Activated T-helper 1 cell treated with Interleukin-2 at 50 U/mL for 16 hours (primary cell): ENCODE measurements at places on chromosomes 4 and X.

GRCh38 chrX:19137067-19137466, 14.8 kb upstream of the ADGRG2 start:
- no peak for DNase-seq

DNA sequence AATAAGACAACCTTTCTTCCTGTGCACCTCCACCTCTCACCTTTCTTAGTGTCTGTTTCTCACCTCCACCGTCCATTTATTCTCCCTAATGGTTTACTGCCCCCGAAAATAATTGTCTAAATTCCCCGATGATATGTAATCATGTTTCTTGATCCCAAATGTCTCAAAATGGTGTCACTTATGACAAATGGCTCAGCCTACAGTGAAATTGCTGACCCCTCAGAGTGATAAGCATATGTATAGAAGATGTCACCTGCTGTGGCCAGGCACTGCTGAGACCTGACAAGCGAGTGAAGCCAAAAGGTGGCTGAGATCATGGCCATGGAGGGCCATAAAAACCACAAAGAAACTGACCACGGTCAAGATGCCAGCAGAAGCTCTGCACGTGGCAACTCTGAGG, 35.7 kb downstream of the MSL3 start:
- no peak for DNase-seq

GRCh38 chr4:107815158-107815557, 9.6 kb upstream of the SGMS2 start:
- no peak for DNase-seq

- no peak for DNase-seq
These were observed 21.5 kb upstream of the NPY2R start for GRCh38 chr4:155186972-155187371.

- DNase-seq, result no peak
These were observed 541 bp upstream of the FIP1L1 start for GRCh38 chr4:53376900-53377299.

- DNase-seq, result no peak
These were observed 19.3 kb upstream of the MSMO1 start for GRCh38 chr4:165308166-165308565.

DNA sequence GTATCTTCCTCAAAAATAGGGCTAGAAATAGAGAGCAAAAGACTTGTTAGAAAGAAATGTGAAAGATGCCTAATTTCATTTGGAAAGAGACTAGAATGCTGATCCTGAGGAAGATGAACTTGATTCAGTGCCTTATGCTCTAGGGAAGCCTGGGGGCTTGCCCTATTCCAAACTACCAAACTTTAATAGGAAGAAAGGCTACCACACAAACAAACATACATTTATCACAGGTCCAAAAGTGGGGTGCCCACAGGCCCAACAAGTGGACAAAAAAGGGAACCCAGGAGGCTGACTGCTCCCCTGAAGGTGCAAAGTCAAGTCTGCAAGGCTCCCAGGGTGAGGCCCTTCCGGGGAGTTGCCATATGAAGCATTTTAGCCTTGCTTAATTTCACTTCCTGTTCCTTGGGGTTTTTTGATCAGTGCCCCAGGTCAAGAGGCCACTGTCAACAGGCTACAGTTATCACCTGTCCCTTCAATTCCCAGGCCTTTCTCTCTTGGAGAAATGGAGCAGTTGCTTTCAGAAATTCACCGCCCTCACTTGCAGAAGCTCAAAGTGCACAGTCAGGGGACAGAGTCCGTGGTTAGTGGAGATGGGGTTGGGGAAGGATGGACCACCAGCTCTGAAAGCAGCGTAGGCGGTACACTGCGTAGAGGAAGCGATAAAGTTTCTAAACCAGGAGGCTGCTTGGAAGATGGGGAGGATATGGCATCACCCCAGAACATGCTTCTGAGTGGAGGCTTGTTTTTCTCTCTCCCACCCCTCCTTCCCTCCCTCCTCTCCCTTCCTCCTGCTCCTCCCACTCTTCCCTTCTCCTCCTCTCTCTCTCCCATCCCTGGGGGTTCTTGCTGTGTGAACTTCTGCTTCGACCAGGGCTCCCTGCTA, 36.4 kb downstream of the TMEM154 start:
- DNase-seq, result no peak

DNA sequence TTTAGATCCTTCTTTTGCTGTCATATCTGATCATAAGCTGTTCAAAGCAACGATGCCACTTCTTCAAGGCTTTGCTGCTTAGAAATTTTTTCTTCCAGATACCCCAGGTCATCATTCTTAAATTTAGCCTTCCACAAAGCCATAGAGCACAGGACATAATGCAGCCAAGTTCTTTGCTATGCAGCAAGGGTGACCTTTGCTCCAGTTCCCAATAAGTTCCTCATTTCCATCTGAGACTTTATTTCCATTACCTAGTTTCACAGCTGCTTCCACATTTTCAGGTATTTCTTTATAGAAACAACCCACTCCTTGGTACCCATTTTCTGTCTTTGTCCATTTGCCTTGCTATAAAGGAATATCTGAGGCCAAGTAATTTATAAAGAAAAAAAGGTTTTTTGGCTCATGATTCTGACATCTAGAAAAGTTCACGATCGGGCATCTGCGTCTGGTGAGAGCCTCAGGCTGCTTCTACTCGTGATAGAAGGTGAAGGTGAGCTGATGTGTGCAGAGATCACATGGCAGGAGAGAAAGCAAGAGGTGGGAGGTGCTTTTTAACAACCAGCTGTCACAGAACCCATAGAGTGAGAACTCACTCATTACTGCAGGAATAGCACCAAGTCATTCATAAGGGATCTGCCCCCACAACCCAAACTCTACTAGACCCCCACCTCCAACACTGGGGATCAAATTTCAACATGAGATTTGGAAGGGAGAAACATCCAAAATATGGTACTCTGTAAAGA, 11.8 kb upstream of the TASL start:
- DNase-seq, result no peak

DNA sequence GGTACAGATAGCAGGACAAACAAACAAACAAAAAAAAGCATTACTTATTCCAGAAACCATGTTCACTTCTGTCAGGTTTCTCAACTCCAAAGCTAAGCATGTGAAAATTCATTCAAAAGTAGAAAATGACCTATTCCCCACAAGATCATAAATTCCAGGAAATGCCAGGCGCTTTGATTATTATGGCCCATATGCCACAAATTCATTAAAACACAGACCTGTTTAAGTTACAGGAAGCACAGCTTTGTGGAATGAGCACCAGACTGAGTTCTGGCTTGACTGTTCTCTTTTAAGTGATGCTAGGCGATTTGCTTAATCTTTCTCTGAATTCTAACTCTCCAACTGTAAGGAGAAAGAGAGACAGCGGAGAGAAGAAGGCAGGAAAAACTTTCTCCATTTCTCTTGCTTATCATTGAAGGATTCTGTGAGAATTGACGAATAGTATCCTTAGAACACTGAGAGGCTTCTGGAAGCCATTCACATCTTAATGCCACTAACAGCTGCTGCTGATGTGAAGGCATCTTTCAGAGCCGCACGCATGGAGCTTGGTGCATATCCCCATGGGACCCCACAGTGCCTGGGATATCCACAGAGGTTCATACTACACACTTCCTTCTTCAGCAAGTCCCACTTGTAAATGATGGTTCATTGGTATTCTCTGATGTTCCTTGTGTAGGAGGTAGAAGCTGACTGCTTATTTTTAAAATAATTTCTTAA, 138.0 kb downstream of the ZNF674 start:
- DNase-seq, result no peak

- no peak for DNase-seq
These were observed 62.5 kb downstream of the PPEF1 start for GRCh38 chrX:18769812-18770573.

DNA sequence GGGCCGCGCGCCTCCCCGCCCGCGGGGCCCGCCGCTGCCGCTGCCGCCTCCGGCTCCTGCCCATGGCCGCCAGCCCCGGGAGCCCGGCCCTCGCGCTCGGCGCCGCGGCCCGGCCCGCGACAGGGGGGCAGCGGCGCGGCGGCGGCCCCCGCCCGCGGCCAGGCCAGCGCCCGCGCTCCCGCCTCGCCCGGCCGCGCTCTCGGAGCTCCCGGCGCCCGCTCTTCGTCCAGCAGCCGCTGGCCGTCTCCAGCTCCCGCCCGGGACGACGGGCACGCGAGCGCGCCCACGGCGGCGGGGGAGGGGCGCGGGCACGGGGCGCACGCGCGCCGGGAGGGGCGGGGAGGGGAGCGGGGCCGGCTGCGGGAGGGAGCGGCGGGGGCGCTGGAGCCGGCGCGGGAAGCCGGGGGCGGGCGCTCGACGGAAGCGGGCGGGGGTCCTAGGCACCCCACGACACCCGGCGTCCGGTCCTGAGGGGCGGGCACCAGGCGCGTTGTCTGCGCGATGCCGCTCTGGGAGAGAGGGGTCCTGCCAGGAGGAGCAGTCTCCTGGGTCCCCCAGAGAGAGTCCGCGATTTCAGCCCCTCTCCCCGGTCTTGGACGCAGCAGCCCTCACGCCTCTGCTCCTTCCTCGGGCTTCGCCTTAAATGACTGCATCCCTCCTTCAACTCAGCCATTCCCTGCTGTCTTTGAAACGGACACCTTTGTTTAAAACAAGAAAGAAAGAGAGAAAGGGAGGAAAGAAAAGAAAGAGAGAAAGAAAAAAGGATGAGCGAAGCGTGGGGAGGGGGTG, 490 bp upstream of the PDZD4 start:
- DNase-seq, result no peak

- no peak for DNase-seq
These were observed 292.6 kb downstream of the FBXO8 start for GRCh38 chr4:173990869-173991210.

DNA sequence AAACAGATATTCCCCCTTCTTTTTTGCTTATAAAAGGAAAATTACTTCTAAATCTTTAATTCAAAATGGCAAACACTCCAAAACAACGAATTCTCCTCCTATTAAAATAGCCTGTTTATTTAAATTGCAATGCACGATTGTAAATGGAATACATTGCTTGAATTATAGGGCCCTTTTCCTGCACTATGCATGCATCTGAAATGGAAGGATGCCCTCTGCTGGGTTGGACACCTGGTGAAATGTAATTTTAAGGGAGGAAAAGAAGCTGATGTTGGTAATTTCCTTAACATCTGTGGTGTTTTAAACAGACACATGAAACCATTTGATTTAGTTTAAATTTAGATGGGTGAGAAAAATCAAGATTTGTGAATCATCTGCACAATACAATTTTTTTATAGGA, 72.8 kb downstream of the GRXCR1 start:
- DNase-seq, result no peak

DNA sequence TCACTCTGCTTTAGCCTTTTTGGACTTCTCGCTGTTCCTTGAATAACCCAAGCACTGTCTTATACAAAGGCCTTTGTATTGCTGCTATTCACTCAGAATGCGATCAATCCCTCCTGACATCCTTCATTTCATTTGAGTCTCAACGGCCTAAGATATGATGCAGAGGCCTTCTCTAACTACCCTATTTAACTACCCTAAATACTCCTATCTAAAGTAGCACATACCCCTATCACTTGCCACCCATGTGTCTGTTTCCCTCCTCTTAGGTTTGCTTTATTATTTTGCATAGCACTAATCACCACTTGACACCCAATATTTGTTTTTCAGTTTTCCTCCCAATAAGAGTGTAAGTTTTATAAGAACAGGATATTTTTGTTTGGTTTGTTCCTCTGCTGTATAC, 42.3 kb upstream of the ACSL4 start:
- DNase-seq, result no peak

- DNase-seq, result no peak
These were observed 81.8 kb upstream of the NDP start for GRCh38 chrX:44054863-44055601.

- DNase-seq, result no peak
These were observed 284.0 kb downstream of the BCOR start for GRCh38 chrX:39813631-39814277.

DNA sequence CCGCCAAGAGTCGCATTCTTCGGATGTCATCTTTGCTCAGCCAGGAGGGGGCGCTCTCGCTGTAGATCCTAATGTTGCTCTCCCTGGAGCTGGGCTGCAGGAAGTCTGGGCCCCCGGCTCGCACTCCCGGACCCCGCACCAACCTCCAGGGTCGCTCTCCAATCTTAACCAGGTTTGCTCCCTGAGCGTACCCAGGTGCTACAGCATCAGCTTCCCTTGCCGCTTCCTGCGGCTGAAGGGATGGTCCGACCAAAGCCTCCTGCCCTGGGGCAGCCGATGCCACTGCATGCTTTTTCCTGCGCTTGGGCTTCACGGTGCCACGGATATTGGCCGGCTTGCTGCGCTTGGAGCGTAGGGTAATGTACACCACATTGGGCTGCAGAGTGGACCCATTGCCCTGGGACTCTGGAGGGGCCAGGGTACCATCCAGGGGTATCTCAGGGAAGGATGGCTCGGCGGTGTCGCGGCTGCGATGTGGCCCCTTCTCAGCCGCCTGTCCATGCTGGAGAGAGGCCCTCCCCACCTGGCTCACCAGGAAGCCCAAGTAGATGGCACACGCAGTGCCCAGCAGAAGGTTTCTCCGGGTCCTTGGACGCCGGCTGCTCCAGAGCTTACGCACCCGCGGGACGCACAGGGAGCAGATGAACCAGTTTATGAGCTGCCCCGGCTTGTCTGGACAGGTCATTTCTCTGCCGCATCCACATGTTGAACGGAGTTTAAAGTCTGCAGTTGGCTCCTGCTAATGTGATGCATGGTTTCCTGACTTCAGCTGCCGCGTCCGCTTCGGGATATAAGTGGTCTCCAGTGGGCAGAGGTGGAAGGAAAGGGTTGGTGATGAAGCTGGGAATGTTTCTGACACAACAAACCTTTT, 1.9 kb downstream of the GASK1B start:
- DNase-seq, result no peak

DNA sequence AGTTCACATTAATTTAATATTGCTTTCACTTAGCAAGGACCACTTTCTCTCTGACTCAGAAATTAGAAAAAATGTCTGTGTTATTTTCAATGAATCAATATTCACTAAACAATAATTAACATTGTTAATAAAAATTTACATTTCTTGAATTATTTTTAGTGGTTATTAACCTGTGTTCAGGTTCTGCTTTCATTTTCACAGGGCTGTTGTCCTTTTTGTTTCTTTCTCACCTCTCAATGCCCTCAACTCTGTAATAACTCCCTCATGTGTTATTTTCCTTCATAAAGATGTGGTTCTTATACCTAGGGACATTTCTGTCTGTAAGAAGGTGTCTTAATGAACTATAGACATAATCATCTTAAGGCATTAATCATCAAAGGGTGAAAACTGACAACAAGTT, 43.1 kb upstream of the PRR27 start:
- no peak for DNase-seq

DNA sequence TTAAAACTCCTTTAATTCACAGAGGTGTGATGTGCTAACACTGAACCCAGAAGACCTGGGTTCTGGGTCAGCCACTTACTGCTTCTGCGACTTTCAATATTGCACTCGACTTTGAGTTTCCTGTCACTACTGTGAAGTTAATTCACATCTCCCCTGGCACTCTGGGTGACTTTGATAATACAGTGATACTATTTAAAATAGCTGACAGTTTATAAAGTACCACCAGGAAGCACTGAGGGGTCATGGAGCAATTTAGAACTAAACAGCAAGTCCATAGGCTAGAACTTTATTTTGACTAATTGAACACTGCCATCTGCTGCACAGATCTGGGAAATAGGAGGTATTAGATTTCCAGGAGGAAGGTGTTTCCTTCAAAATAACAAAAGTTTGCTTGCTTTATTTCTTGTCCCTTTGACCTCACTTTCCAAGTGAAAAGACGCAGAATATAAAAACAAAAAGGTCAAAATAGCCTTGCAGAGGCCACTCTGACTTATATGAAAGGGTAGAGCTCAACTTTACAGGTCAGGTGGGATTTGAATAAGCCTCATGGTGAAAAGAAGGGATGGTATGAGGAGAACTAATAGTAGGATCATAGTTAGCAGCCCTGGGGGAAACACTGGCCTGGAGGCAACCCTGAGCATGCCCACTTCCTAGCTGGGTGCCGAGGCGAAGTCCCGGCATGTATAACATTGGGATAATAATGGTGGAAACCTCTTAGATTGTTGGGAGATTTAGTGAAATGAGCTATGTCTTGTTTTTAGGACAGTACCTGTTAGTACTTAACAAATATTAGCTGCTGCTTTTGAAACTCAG, 53.4 kb downstream of the ZNF518B start:
- DNase-seq, result no peak
